ENCODE measurements at places on chromosomes 1 and 21.
A peak's percentile ranks its signal among the peaks of the same experiment; 100 is the strongest.

DNA sequence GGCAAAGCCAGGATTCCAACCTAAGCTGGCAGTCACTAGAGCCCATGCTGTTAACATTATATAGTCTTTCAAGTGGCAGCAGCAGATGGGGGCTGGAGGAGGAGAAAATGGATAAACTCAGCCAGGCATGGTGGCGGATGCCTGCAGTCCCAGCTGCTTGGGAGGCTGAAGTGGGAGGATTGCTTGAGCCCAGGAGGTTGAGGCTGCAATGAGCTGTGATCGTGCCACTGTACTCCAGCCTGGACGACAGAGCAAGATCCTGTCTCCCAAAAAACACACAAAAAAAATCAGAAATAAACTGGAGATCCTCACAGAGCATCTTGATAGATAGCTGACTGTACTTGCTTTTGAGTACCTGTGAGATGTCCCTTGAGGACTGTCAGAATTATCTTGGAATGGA is 13.4 kb upstream of the WDR26 start:
- no peak for DNase-seq

DNA sequence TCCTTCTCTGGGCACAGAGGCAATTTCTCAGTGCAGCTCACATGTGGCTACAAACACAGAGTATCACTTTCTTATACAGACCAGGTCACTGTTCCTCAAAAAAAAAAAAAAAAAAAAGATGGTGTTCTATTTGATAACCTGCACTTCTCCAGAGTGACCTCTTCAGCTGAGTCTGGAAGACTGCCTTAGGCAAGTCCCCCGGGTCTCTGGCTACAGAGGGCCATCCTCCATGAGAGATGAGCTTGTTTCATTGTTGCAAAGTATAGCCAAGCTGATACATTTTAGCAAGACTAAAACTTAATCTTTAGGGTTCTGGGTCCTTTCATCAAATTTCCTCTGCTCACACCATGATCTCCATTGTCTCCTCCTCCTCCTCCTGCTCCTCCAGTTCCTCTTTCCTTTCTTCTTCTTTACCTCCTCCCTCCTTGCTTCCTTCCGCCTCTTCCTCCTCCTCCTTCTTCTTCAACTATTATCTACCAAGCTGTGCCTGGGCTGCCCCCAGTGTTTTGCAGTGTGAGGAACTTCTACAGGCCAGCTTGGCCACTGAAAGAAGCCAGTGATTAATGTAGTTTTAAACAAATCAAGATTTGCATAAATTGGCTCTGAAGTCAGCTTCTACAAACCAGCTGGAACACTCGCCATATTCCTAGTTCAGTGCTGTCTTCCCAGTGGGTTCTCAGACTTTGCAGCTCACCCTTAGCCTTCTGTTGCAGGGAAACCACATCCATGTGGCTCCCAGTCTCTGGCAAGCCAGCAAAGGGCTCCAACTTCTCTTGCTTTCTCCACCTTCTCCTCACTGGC is 139.4 kb downstream of the RUNX1 start:
- no peak for DNase-seq

DNA sequence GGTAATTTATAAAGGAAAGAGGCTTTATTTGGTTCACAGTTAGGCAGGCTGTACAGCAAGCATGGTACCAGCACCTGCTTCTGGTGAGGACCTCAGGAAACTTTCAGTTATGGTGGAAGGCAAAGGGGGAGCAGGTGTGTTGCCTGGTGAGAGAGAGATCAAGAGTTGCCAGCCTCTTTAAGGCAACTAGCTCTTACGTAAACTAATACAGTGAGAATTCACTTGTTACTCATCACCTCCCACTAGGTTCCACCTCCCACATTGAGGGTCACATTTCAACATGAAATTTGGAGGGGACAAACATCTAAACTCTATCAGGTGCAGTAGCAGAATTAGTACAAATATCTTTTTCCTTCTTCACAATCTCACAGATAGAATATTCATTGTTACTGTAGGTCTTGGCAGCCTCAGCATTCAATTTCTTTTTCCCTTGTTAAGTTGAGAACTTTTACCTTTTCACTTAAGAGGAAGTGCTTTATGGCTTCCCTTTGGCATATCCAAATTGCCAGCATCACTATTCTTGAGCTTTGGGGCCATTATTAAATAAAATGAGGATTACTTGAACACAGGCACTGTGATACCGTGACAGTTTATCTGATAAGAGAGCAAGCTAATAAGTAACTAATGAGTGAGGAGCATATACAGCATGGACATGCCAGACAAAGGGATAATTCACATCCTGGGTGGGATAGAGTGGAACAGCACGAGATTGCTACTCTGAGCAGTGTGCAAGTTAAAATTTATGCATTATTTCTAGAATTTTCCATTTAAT is 48.4 kb downstream of the MAGI3 start:
- no peak for DNase-seq

- peak; percentile 68 for DNase-seq
Measured at GRCh38 chr1:34984793-34985608, at the start of gene TMEM35B. Gene TMEM35B (minus strand): TSS chr1:34985347. CDS start chr1:34985305, 42 bp downstream.

- no peak for DNase-seq
Measured at GRCh38 chr1:1334835-1335234, 3.8 kb downstream of the TAS1R3 start.

Measured in activated T-cell treated with anti-CD3 and anti-CD28 coated beads for 48 hours (primary cell).